NCI-H187 treated with DMSO at 0.1 percent for 48 hours (cell line): ENCODE measurements at places on chromosomes 3 and 15.

GRCh38 chr3:188656196-188656982 is 502.4 kb downstream of the LPP start:
- DNase-seq: no peak

DNA sequence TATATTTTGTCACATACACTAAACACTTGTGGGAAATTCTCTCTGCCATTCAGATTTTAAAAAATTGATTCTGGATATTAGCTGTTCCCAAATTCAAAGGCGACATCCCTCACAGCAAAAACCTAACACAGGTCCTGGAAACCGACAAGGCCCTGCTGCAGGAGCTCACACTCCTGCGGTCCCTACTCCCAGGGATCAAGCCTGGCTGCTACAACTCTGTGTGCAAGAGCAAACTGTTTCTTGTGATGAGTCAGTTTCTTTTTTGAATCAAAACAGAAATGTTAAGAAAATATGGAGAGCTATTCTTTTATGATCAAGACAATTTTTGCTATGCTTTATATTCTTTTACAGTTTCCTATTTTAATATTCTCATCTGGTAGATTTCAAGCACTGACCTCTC is 51.0 kb upstream of the TJP1 start:
- DNase-seq: no peak

DNA sequence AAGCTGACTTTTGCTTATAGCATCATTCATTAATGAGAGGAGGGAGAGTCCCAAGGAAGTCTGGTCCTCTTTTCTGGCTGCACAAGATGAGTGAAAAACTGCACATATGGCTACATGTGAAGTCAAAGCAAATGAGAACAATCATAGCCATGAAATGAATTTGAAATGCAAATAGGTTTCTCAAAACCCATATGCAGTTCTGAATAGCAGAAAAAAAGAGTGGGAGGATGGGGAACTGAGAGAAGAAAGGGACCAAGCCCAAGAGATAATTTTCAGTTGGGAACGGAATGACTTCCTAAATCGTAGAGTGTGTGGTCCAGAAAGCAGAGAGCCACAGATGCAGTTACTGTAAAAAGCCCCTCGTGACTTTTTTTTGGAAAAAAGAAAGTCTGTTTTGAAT is 66.3 kb downstream of the GTPBP8 start:
- no peak for DNase-seq

- no peak for DNase-seq
Measured at GRCh38 chr15:32864051-32864450, 146.2 kb downstream of the GREM1 start.

- no peak for DNase-seq
Measured at GRCh38 chr3:9078561-9079240, 115.4 kb upstream of the RAD18 start.

GRCh38 chr3:34012102-34012461 is 213.7 kb downstream of the PDCD6IP start:
- DNase-seq: no peak

DNA sequence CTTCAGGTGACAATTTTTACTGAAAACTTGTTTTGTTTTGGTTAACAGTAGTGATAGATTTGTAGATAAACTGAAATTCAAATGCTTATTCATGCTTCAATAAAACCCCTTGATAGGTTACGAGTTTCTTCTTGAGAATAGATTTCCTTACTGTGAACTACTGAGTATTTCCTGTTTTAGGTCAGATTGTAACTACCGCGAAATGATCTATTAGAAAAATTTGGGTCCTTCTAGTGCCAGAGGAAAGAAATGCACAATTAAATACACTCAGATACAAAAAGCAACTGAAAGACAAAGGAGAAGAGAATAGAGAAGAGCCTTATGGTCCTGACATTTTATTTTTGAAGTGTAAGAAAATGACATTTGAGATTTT is 251.7 kb upstream of the TBL1XR1 start:
- DNase-seq: no peak

DNA sequence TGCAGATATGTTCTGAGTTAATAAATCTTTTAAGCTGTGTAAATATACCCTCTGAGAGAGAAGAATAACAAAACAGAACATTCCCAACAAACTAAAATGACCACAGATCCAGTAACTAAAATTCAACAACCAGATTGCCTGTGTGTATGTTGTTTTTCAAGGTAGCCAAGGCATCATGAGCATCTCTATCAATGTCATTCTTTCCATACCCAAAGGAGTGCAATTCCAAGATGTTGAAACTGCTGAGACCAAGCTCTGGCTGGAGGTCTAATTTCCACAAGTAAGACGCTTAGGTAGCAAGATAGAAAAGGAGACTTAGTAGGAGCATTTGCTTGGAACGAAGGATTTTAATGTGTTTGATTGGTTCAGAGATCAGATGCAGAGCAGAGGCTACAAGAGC is 276.3 kb downstream of the RBMS3 start:
- DNase-seq: no peak

DNA sequence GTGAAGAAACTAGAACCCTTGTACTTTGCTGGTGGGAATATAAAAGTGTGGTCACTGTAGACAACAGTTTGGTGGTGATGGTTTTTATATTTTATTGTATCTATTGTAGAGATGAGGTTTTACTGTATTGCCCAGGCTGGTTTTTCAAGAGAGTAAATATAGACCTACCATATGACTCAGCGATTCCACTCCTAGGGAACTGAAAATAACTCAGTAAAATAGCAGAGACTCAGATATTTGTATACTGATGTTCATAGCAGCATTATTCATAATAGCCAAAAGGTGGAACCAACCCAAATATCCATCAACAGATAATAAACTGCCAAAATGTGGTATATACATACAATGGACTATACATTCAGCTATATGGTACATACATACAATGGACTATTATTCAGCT is 68.8 kb upstream of the IL12A start:
- no peak for DNase-seq

GRCh38 chr3:58356054-58356453 is 23.4 kb downstream of the PXK start:
- no peak for DNase-seq

GRCh38 chr15:96187341-96188305 is 142.9 kb upstream of the NR2F2 start:
- no peak for DNase-seq

DNA sequence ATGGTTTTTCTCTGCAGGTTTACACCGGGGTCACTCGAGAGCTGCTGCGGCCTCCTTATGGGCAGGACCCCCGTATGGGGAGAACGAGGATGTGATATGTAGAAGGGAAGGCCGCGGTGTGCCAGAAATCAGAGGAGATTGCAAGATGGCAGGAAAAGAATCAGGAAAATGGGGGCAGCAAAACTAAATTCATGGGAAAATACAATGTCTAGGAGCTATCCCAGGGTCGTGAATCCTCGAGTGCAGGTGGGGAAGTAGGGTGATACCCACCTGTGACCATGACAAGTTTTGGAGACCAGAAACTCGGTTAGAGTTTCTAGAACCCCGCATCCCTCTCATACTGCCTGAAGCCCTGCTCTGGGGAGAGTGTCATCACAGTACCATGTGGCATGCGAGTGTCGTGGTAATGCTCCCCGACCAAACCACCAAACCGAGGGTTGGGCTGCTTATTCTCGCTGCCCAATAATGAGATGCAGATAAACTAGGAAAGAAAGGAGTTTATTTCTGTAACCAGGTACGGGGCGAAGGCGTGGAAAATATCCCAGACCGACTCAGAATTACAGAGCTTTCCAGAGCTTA is 781 bp downstream of the TRNT1 start:
- DNase-seq: no peak

DNA sequence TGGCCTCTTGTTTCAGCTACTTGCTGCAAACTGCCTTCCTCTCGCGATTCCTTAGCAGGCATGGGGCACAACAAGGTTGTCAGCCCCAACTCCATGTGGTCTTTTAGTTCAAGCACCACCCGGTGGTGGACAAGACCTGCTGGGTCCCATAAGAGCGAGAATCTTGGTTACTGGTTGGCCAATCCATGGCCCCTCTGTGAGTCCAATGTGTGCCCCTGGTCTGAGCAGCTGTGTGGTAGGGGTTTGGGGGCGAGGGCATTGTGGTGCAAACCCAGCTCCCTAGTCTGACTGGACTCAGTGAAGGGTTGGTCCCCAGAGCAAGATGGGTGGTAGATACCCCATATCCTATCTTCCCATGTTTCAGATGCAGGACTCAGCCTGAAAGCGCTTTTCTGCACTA is 48.8 kb downstream of the MESD start:
- DNase-seq: no peak

DNA sequence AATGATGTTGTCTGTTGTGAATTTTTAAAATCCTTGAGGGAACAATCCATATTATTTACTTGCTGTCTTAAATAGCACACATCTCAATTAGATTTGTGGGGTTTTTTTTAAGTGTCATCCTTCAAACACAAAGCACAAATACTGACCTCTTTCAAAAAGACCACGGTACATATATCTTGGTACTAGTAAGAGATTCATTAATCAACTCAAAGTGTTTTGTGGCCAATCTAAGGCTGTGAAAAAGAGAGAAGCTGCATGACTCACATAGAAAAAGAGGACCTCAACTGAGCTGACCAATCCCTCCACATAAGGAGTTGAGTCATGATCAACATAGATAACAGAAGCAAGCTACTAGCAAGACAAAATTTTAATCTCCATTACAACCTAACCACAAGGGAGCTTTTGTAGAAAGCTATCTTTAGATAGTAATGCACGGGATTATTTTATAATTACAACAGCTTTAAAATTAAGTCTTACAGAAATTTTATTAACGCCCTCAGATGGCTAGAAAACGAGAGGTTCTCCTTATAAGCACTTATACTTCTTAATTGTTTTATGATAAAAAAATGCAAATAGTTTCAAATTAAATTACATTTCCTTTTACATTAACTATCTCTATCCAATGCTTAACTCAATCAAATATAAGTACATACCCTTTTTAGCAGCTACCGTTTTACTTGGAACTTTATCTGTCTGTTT is 60.5 kb downstream of the TOP2B start:
- DNase-seq: no peak

- DNase-seq: no peak
Measured at GRCh38 chr15:95793231-95793630, 537.3 kb upstream of the NR2F2 start.

- no peak for DNase-seq
Measured at GRCh38 chr3:11603628-11604027, 40.1 kb downstream of the VGLL4 start.

DNA sequence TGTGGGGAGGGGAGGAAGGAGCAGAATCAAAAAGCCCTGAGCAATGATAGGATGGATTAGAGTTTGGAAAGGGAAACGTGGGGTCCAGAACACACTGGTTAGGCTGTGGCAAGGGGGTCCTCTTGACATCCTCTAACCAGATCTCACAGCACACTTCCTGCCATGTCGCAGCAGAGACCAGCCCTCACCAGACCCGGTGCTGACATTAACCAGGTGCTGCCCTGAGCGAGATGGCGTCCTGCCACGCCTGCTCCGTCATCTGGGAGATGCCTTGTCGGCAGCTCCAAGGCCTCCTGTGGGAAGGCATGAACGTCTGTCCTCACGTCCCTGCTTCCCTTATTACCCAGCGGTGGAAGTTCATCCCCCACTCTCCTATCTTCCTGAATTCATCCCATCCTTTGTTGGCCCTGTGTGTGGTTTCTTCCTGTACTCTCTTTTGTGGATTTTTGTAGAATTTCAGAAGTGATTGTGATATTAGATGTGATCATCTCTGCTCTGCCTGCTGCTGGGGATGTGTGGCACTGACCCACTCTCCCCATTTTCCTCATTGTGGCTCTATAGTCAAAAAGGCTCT is 29.4 kb upstream of the MYZAP start:
- DNase-seq: no peak

DNA sequence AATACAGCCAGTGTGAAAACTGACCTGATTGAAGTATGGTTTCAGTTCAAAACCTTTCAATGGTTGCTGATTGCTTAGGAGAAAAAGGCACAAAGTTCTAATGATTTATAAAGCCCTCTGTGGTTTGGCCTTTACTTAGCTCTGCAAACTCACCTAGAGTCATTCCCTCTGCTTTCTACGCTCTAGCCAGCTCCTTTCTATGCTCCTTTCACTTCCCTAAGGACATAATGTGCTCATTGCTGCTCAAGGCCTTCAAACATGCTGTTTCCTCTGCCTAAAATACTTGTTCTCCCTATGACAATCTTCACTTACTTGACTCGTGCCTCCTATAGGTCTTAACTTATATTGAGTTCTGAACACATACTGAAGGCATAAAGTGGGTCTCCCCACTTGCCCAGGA is 19.0 kb downstream of the RPL39L start:
- DNase-seq: no peak

- DNase-seq: no peak
Measured at GRCh38 chr3:148816427-148816826, 11.2 kb upstream of the CPB1 start.

DNA sequence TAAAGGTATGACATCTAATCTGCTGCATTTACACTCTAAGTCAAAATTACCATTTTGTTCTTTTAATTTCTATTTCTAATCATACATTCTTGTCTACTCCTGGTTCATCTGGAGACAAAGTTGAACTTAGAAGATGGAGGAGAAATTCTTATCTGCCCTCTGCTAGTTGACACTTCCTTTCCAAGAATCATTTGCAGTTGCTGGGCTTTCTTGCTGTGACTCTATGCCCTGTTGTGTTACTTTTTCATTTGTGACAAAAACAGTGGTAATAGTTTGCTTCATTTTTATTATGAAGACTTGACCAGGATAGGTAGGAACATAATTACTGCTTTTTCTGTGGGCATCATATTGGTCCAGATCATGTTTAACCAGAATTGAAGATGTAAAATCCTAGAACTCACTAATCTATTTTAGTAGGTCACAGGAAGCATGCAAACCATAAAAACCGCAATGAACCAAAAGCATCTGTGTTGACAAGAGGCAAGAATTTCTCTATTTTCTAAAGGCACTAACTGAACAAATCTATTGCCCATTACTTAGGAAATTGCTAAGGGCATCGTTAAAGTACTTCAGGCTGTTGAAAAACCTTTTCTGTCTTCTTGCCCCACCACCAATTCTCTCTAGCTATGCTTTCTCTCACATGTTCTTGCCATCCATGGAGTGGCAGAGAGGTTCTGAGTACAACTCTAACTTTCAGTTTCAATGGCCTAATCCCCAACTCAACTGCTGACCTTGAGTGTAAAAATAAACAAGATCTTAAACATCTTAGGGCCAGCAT is 4.2 kb upstream of the CCR2 start:
- DNase-seq: no peak

GRCh38 chr3:24101676-24102168 is 156.6 kb downstream of the NR1D2 start:
- no peak for DNase-seq

GRCh38 chr15:82585072-82585471 is 44.8 kb upstream of the RPS17 start:
- no peak for DNase-seq

DNA sequence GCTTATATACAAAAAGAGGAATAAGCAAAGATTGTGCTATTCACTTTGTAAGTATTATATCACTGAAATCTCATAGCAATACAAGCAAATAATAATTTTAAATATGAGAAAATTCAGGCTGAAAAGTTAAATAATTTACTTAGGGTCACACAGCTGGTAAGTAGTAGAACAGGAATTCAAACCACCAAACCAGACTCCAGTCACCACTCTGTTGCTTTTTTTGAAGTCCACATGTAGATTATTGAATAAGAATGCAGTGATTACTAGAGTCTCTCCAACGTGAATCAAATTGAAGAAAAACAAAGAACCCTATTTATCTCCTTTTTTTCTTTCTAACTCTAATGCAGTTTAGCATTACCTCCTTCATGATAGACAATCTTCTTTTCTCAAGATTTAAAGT is 15.9 kb downstream of the SPICE1 start:
- no peak for DNase-seq
